ENCODE measurements at places on chromosomes 3 and 15. TPM values are rescaled to one million over a fixed set of nuclear protein-coding genes. Genes with fewer than 3 reads are reported as not detected.

PIERCE2 gene
- 3.1 TPM for total RNA-seq

DNA sequence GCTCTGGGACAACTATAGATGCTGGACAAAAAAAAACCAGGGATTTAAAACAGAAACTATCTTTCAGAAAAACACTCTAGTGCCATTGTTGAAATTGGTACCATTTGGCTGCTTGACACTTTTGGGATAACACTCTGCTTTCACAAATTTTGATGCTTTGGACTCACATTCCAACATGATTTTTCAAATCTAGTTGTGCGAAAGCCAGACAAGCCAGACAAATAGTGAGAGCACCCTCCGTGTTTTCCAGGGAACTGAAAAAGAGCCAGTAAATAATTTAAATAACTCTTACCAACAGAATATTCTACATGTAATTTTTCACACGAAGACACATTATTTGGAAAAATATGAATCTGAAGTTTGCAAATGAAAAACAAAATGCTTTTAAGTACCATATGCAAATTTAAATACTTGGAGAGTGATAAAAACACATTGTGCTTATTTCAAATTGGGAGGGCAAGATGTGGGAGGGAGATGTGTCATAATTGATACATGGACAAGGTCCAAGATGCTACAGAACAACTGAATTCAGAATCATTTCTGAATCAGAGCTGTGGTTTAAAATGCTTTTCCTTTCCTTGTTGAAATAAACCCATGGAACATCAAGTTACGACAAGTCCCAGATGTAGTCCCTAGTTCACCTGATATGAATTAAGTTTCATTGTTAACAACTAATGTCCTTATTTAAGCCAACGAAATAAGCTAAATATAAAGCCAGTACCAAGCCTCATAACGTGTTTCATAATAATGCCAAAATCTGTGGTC, 144.2 kb upstream of the SOX2 start:
- DNase-seq = no peak

DNA sequence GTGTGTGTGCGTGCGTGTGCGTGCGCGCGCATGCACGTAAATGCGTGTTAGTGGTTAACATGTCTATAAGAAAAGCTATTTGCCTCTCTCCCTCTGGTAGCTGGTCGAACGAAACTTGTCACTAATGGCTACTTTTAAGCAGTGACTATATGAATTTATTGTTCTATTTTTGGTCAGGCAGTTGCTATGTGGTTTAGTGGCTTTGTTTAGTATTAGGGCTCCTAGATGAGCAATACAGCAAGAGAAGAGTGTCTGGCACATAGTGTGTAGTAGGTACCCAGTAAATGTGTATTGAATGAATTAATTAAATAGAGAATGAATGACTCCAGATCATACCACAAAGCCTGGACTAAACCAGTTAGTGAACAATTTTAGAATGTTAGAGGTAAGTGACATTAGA, 171.6 kb downstream of the PPM1L start:
- no peak for DNase-seq

DNA sequence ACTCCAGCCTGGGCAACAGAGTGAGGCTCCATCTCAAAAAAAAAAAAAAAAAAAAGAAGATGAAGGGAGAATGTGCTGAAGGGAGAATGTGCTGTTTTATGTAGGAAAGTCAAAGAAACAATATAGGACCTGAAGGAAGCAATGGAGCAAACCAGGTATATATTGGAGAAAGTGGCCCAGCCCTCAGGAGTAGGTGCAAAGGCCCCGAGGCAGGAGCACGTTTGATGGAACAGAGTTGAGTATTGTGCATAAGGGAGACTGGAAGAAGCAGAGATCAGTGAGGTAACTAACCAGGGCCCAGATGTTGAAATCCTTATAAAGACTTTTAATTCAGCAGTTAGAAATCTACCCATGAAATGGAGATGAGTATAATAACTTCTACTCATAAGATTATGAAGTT, 79.6 kb downstream of the MAP2K5 start:
- DNase-seq = no peak

DNA sequence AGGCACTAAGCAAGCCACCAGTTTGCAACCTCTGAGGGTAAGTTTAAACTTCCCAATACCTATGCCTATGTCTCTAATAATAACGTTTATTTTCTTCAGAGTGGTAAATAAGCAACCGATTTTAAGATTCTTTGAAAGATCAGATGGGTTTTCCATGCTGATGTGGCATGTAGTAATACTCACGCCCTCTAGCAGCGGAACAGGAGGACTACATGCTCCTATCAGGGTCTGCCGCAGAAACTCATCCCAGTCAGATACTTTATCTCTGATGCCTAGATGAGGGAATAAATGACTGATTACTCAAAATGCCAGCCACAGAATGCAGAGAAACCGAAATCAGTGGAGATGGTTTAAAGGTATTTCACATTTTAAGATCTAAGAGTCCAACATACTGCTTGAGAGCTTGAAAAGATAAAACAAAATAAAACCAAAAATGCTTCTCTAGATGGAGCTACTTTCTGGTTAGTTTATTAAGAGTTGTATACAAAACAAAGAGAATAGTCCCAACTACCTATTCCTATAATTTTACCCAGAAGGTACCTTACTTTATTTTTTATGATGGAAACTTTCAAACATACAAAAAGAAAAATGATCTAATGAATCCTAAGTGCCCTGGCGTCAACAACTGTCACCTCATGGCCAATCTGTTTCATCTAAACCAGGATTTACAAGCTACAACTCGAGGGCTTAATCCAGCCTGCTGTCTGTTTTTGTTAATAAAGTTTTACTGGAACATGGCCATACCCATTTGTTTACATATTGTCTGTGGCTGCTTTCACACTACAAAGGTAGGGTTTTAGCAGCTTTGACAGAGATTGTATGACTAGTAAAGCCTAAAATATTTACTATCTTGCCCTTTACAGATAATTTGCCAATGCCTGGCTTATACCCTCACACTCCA, 37.5 kb upstream of the STIMATE start:
- DNase-seq = peak; percentile 71
